ENCODE measurements at places on chromosomes 12 and 14.

GRCh38 chr12:6294156-6295093 lies 16.1 kb upstream of the PLEKHG6 start:
- DNase-seq, result no peak

DNA sequence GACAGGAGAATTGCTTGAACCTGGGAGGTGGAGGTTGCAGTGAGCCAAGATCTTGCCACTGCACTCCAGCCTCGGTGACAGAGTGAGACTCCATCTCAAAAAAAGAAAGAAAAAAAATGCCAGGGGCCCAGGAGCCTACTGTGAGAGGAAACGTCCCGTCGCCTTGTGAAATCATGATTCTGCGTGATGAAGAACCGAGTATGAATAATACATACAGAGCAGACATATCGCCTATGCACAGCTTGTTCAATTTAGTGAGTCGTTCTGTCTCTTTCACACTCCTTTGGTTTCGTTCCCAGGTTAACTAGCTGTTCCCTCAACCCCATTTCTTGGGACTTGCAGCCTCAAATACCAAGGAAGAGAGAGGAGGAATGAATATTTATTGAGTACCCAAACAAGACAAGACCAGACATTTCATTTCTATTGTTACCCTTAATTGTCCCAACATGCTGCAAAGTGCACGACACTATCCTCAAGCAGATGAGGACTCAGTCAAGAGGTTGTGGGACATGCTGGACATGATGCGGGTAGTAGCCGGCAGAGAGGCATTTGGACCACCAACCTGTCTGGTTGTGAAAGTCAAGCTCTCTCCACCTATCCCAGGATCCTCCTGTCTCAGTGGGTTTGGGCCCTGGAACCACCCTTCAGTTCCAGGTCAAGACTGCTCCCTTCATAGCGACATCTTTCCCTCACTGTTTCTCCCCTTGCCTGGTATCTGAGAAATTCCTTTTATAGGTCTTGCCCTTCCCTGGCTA lies 8.6 kb upstream of the CD27 start:
- no peak for DNase-seq

GRCh38 chr14:57295239-57295638 lies 26.5 kb downstream of the AP5M1 start:
- no peak for DNase-seq

DNA sequence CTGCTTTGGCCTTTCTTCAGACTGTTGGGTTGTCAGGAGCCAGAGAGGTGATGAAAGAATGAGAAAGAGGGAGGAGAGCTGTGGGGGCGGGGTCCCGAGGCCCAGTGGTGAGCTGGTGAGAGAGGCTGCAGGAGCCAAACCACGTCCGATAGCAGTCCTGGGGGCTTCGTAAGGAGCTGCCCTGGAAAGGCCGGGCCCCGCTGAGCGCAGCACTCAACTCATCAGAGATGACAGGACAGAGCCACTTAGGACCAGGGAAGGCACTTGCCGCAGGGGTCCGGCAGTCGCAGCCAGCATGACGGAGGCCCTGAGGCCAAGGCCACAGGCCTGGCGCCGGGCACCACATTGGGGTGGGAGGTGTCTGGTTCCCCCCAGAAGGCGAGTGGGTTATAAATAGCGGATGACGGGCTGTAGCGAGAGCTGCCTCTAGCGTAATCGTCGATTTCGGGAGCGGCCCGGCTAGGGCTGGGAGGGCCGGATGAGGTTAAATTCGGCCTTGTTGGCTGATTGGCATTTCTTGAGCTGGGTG lies 179.0 kb downstream of the TSPAN9 start:
- DNase-seq, result no peak

DNA sequence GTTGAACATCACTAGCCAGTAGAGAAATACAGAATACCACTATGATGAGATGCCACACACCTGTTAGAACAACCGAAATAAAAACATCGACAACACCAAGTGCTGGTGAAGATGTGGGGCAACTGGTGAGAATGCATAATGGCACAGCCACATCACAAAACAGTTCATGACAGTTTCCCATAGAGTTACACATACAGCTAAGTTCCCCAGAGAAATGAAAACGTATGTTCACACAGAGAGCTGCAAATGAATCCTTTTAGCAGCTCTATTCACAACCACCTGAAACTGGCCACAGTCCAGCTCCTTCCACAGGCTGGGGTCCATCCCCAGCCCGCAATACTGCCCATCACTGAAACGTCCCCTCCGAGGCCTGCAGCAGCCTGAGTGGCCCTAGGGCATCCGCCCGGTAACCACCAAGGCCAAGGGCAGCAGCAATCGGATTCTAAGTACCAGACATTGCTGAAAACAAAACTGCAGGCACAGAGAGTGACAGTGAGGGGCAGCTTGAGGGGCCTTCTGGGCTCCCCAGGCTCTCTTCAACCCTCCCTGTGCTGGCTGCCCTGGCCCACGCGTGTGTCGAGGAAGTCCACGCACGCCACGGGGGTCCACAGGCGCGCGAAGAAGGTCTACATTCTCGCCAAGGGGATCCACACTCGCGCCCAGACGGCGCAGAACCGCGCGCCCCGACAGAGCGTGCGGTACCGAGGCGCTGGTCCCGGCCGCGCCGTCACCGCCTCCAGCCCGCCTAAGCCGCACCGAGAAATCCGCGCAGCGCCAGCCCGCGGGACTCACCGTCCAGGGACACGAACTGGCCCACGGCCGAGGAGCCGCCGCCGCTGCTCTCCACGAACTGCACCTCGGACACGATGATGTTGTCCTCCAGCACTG lies 903 bp downstream of the BRF1 start:
- no peak for DNase-seq
